Endodermal cell (in vitro differentiated cells): ENCODE measurements at places on chromosomes 6 and 20. TPM values are rescaled to one million over a fixed set of nuclear protein-coding genes. Genes with fewer than 3 reads are reported as not detected.
A peak's percentile ranks its signal among the peaks of the same experiment; 100 is the strongest.

DNA sequence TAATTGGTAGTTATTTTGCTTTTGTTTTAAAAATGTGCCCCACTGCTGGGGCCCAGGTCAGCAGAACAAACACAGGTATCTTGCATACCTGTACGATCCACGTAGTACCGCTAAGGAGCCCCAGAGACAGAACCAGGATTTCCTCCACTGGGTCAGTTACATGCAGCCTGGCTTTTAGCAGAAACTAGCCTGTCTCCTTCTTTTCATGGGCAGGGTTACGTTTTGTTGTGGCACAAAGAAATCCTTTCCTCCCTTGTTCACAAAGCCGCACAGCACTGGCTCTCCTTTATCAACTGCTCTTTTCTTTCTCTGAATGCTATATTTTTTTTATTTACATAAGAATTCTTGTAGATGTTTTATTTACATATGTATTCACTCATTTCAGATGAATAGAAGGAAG, 190.3 kb upstream of the POU3F2 start:
- no peak overlapping the region for H3K4me3 ChIP-seq
- H3K4me1 ChIP-seq: peaks cover 12% of the 10 kb centered on the region
- H3K27ac ChIP-seq: peak overlapping the region; percentile 88
- no peak for DNase-seq
- no peaks in the 10 kb centered on the region for H3K36me3 ChIP-seq

DNA sequence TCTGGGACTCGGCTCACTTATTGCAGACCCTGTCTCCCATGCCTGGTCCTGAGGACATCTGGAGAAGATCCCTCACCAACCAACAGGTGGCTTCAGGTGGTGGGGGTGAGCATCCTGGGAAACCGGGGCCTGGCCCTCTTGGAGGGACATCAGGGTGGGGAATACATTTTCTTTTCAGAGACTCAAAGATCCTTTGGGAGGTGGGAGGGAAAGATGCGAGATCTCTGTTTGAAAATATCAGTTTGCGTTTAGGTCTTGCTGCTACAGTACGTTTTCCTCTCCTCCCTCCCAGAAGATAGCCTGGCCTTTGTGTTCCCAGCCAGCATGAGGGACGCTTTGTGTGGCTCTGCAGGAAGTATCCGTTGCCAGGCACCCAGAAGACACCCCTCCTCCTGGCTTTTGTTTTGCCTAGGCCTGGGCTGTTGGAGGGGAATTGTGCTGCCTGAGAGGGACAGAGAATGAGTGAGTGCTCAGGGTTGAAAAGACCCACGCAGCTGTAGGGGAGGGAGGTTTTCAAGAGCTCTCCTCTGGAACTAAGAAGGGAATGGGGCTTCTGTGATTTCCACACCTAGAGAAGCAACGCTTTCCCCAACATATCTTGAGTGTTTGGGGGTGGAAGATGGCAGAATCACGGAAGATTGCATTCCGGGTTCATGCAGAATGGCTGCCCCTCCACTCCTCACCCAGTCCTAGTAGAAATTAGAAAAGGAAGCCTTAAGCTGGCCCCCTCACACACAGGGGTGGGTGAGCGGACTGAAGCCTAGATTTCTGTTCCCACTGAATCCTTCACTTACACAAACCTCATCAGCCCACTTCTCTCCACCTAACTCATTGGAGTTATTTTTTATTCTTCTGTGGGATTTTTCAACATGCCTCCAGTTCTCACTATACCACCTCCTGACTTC, 22.0 kb upstream of the SLC2A12 start:
- no peaks in the 10 kb centered on the region for H3K27me3 ChIP-seq
- no peaks in the 10 kb centered on the region for H3K36me3 ChIP-seq
- peak overlapping the region; percentile 96 for H3K27ac ChIP-seq

DNA sequence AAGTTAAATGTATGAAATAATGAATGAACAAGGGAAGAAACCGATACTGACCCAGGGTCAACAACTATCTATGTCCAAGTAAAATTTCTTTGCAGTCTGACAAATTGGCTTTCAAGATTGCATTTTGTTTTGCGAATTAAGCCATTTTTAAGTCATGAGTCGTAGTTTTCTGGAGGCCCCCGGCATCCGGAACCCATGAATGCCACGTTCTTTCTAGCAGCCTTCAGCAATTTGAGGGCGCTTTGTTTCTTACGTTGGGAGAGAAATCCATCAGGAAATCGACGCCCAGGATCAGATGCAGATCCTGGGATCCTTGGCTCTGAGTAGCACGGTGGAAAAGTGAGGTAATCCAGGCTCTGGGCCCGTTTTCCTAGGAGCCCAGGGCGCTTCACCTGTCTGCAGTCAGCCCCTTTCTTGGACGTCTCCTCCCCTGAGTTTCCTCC, 309 bp upstream of the ABRACL start:
- H3K27me3 ChIP-seq: peaks cover 49% of the 10 kb centered on the region
- peak overlapping the region; percentile 93 for H3K27ac ChIP-seq
- no peaks in the 10 kb centered on the region for H3K36me3 ChIP-seq
- H3K4me1 ChIP-seq: no peaks in the 10 kb centered on the region
- DNase-seq: no peak
- peak overlapping the region; percentile 83 for H3K4me3 ChIP-seq

- peaks cover 4% of the 10 kb centered on the region for H3K4me1 ChIP-seq
- H3K27ac ChIP-seq: peak overlapping the region; percentile 63
- peaks cover 31% of the 10 kb centered on the region for H3K27me3 ChIP-seq
- DNase-seq: peak; percentile 79
Observed at GRCh38 chr6:163745536-163746400, 331.2 kb downstream of the QKI start.

- no peaks in the 10 kb centered on the region for H3K4me1 ChIP-seq
- H3K36me3 ChIP-seq: no peaks in the 10 kb centered on the region
- no peaks in the 10 kb centered on the region for H3K27me3 ChIP-seq
- H3K27ac ChIP-seq: no peak overlapping the region
- H3K4me3 ChIP-seq: no peak overlapping the region
Observed at GRCh38 chr20:48051794-48052474, 266.7 kb upstream of the SULF2 start.

- H3K4me1 ChIP-seq: no peaks in the 10 kb centered on the region
- no peak overlapping the region for H3K27ac ChIP-seq
- no peak overlapping the region for H3K4me3 ChIP-seq
- no peaks in the 10 kb centered on the region for H3K27me3 ChIP-seq
- no peaks in the 10 kb centered on the region for H3K36me3 ChIP-seq
- peak; percentile 76 for DNase-seq
Observed at GRCh38 chr20:22248051-22248667, 336.2 kb downstream of the FOXA2 start.

DNA sequence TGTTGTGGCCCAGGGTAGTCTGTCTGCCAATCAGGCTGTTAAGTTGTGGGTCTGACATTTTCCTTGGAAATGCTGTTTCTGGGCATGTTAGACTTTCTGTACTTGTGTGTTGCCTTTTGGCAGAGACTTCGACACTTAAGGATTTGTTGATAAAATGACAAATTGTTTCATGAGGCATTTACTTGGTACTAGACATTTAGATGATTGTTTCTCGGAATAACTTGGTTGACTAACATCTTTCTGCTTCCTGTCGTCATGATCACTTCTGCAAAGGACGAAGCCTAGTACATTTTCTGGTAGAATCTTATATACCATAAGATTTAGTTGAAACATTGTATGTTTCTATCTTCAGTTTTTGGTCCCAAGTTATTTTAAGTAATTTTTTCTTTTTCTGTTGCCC, 34.1 kb downstream of the UTRN start:
- H3K36me3 ChIP-seq: no peaks in the 10 kb centered on the region
- no peak overlapping the region for H3K27ac ChIP-seq
- DNase-seq: no peak
- H3K4me1 ChIP-seq: no peaks in the 10 kb centered on the region

DNA sequence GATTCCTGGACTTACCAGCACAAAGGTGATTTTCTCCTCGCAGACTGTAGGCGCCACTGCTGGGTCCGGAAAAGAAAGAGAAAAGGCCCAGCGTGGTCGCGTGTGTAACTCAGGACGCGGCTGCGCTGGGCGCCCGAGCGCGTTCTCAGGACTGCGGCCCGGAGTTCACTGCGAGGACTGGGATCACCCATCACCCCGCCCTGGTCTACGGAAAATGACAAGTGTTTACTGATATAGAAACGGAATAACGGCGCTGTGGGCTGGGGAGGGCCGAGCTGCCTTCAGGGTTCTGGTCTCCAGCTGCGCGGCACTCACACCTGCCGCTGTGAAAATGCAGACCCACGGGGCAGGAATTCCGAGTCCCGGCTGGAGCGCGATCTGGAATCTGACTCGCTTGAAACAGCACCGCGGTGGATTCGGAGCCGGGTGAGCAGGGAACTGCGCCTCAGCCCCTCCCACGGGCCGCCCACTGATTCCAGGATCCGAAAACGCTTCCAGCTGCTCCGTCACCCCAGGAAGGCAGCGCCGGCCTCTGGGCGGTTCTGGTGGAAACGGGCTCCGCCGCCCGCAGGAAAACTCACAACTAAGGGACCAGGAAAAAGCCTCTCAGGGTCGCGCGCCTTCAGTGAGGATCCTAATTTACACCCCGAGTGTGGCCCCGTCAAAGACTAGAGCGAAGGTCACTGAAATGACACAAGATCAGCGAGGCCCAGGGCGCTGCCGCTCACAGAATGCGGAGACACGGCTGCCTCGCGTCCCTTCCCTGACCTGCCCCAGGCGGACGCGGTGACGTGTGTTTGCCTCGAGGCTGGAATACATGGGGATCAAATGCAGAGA, 34.5 kb downstream of the HLA-A start:
- peak; percentile 89 for DNase-seq

DNA sequence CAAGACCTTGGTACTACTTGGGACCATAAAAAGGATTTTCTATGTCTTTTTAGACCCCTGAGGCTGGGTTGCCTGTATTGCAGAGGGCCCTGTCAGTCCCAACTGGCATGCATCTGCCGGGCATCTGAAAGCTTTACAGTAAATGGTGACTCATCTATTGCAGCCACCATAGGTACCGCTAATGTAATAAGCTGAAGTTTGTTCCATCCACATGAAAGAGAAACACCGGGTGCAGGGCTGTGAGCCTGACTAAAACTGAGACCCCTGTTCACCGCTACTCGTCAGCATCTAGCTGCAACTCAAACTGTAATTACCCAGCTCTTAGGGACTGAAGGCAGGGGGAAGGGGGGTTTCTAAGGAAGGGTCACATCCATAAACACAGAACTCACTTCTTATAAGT, 49.5 kb downstream of the TRERF1 start:
- no peak for DNase-seq
- H3K27me3 ChIP-seq: peaks cover 31% of the 10 kb centered on the region
- no peaks in the 10 kb centered on the region for H3K36me3 ChIP-seq
- H3K27ac ChIP-seq: no peak overlapping the region
- peaks cover 3% of the 10 kb centered on the region for H3K4me1 ChIP-seq

DNA sequence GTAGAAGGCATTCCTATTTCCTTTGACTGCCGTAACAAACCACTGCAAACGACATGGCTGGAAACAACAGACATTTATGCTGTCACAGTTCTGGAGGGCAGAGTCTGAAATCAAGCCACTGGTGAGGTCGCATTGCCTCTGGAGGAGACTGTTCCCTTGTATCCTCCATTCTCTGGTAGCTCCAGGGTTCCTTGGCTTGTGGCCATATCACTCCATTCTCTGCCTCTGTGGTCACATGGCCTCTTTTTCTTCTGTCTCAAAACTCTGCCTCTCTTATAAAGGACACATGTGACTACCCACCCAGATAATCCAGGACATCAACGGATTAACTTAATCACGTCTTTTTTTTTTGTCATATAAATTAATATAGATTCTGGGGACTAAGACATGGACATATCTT, 84.4 kb downstream of the LYRM2 start:
- no peaks in the 10 kb centered on the region for H3K27me3 ChIP-seq
- DNase-seq: no peak
- H3K4me3 ChIP-seq: no peak overlapping the region
- peaks cover 29% of the 10 kb centered on the region for H3K36me3 ChIP-seq

- H3K27me3 ChIP-seq: no peaks in the 10 kb centered on the region
- no peak overlapping the region for H3K27ac ChIP-seq
- H3K36me3 ChIP-seq: no peaks in the 10 kb centered on the region
- DNase-seq: no peak
- no peak overlapping the region for H3K4me3 ChIP-seq
- H3K4me1 ChIP-seq: no peaks in the 10 kb centered on the region
Observed at GRCh38 chr6:169024047-169024660, 229.5 kb downstream of the THBS2 start.

- no peak for DNase-seq
- no peaks in the 10 kb centered on the region for H3K4me1 ChIP-seq
- no peaks in the 10 kb centered on the region for H3K27me3 ChIP-seq
- H3K27ac ChIP-seq: no peak overlapping the region
- H3K4me3 ChIP-seq: no peak overlapping the region
- H3K36me3 ChIP-seq: peaks cover 78% of the 10 kb centered on the region
Observed at GRCh38 chr20:36501367-36502006, 39.8 kb upstream of the MYL9 start.

GRCh38 chr6:23250556-23250955, 681.2 kb downstream of the HDGFL1 start:
- no peak for DNase-seq
- no peak overlapping the region for H3K27ac ChIP-seq
- H3K36me3 ChIP-seq: no peaks in the 10 kb centered on the region
- no peaks in the 10 kb centered on the region for H3K4me1 ChIP-seq

- no peaks in the 10 kb centered on the region for H3K36me3 ChIP-seq
- H3K27ac ChIP-seq: no peak overlapping the region
- no peak for DNase-seq
- H3K4me1 ChIP-seq: no peaks in the 10 kb centered on the region
- H3K27me3 ChIP-seq: no peaks in the 10 kb centered on the region
- no peak overlapping the region for H3K4me3 ChIP-seq
Observed at GRCh38 chr6:2186516-2186915, 58.9 kb downstream of the GMDS start.

- no peaks in the 10 kb centered on the region for H3K36me3 ChIP-seq
Observed at GRCh38 chr6:17218023-17218748, 63.0 kb upstream of the RBM24 start.

DNA sequence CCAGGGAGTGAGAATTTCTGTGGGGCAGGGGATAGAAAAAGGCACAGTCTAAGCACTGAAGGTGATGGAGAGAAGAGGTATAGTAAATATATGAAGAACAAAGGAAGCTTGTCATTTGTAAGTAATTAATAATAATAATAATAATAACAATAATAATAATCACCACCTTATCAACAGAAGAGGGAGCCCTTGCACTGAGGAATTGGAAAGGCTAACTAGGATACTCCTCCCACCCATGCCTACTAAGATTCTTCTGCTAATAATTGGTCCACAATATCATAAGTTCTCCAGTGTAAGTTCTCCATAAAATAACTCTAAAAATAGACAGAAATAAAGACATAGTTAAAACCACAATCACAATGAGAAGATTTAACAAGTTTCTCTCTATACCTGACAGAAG, 912 bp upstream of the OR12D3 start:
- no peaks in the 10 kb centered on the region for H3K4me1 ChIP-seq
- H3K4me3 ChIP-seq: no peak overlapping the region
- no peaks in the 10 kb centered on the region for H3K27me3 ChIP-seq
- H3K36me3 ChIP-seq: no peaks in the 10 kb centered on the region
- no peak overlapping the region for H3K27ac ChIP-seq
- DNase-seq: no peak

GRCh38 chr20:14902432-14903089, 565.1 kb upstream of the FLRT3 start:
- H3K27me3 ChIP-seq: no peaks in the 10 kb centered on the region
- no peak overlapping the region for H3K27ac ChIP-seq
- H3K4me1 ChIP-seq: no peaks in the 10 kb centered on the region
- no peaks in the 10 kb centered on the region for H3K36me3 ChIP-seq

- peak; percentile 89 for DNase-seq
- H3K27me3 ChIP-seq: no peaks in the 10 kb centered on the region
- no peak overlapping the region for H3K4me3 ChIP-seq
- no peak overlapping the region for H3K27ac ChIP-seq
Observed at GRCh38 chr20:31517373-31517772, 3.1 kb downstream of the HM13 start.

ENPP3 gene
- total RNA-seq: not detected in 2 replicates

TP53TG5 gene
- 1.1 and 2.4 TPM in 2 replicates for total RNA-seq

ERVFRD-1 gene
- total RNA-seq: not detected in 3 replicates

TUBE1 gene
- 27.7 to 35.5 TPM (median 29.0 TPM) in 3 replicates for total RNA-seq

ADISSP gene
- 38.1 and 38.8 TPM in 2 replicates for total RNA-seq

VWA7 gene
- total RNA-seq: 0.29 to 0.95 TPM (median 0.54 TPM) in 3 replicates

IDH3B gene
- 88.0 and 89.9 TPM in 2 replicates for total RNA-seq

WFDC5 gene
- total RNA-seq: not detected in 2 replicates

EPB41L1 gene
- total RNA-seq: 36.7 to 44.9 TPM (median 40.6 TPM) in 3 replicates
